ENCODE measurements at places on chromosomes 11 and 22.

GRCh38 chr11:111714522-111714921 lies 51.7 kb downstream of the PPP2R1B start:
- DNase-seq, result no peak

DNA sequence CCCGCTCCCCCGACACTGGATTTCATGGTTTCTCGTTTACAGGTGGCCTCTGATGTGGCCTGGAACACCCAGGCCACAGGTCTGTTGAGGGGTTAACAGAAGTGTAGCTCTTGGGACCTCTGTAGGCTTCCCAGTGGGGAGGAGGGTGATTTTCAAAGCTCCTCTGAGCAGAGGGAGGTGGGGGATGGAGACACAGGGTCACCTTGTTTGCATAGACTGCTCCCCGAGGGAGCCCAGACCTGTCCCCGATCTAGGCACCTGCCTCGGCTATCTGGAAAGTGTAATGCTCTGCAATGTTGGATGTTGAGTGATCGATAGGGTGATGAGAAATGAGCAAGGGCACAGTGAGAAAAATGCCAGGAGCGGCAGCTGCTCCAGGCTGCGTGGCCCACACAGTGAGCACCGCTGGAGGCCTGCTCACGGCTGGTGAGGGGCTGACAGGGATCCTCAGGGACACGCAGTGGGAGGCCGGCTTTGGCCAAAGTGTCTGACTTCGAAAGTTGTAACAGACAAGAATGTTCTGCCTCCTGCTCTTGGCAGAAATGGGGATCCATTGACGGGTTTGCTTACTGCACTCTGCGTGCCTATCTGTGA lies 594.1 kb downstream of the BRD1 start:
- DNase-seq, result no peak

- DNase-seq, result no peak
Observed at GRCh38 chr11:18844753-18845367, 53.3 kb upstream of the PTPN5 start.

GRCh38 chr11:68460741-68461574 lies at the start of gene PPP6R3:
Gene PPP6R3 (plus strand): TSS chr11:68460752. CDS start chr11:68537665, 76,913 bp downstream.
- DNase-seq, result no peak

- DNase-seq, result no peak
Observed at GRCh38 chr11:133227632-133228111, 304.6 kb downstream of the OPCML start.

DNA sequence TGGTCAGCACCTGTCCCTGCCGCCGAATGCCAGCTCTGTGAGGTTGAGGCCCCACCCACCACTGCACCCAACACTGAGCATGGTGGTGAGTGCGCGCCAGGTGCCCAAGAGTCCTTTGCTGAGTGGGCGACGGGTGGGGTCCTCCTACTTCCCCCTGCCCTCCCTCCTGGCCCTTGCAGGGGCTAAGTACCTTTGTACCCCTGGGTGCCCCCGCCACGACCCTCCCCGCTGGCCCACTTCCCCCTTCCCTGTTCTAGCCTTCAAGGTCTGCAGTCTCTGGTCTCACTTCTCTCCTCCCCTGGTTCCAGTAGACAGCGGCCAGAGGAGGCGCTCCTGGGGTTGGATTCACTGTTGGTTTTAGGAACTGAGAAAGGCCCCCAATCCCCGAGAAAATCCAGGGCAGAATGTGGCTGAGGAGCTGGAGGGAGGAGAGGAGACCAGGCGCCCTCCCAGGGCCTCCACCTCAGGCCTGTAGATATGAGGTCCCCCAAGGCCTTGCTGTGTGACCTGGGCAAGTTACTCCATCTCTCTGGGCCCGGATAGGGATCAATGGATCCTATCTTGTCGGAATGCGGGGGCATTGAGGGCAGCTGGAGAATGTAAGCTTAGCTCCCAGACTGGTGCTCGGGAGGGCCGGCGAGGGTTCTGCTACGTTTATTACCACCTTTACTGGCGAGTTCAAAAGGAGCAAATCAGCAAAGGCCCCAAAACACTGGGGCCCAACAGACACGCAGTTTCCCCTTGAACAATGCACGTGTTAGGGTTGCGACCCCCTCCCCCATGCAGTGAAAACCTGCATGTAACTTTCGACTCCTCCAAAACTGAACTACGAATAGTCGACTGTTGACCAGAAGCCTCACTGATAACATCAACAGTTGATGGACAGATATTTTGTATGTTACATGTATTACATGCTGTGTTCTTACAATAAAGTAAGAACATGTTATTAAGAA lies 31.9 kb upstream of the SMIM38 start:
- no peak for DNase-seq

DNA sequence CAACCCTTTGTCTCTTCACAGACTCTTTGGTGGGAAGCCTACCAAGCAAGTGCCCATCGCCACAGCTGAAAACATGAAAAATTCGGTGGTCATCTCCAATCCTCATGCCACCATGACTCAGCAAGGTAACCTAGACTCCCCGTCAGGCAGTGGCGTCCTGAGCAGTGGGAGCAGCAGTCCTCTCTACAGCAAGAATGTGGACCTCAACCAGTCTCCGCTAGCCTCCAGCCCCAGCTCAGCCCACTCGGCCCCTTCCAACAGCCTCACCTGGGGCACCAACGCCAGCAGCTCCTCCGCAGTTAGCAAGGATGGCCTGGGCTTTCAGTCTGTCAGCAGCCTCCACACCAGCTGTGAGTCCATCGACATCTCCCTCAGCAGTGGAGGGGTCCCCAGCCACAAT lies 111.6 kb downstream of the DBX1 start:
- no peak for DNase-seq

- DNase-seq, result peak; percentile 83
Observed at GRCh38 chr11:64545619-64546018, 45.4 kb upstream of the SLC22A12 start.

GRCh38 chr22:30453731-30454510 lies 17.9 kb downstream of the SEC14L3 start:
- no peak for DNase-seq

DNA sequence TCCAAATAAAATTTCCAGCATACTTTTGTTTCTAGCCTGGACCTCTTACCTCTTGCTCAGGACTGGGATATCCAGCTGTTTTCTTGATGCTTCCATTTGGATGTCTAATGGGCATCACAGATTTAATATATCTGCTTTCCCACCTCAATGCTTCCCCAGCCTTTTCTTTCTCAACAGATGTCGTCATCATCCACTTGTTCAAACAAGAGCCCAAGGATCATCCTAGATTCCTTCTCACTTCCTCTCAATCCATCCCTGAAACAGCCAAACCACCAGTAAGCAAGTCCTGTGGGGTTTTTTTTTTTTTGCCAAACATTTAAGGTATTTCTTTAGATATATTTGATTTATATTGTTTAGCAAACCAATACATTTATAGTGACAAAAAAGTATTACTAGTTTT lies 12.5 kb downstream of the THY1 start:
- no peak for DNase-seq

- DNase-seq, result no peak
Observed at GRCh38 chr11:42890773-42891172, 421.0 kb upstream of the API5 start.

GRCh38 chr11:64763526-64764039 lies 3.8 kb upstream of the PYGM start:
- DNase-seq, result no peak

DNA sequence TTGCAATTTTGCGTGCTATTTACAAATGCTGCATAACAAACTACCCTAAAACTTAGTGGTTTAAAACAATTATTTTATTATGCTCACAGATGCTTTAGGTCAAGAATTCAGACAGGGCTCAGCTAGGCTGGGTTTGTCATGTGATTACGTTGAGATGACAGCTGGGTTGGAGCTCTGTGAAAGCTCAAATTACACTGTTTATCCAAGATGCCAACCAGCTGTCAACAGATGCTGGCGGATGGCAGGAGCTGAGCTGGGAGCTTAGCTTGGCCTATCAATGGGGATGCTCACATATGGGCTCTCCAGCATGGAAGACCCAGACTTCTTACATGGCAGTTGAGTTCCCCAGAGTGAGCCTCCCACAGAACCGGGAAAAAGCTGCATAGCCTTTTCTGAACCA lies 62.7 kb downstream of the STK33 start:
- DNase-seq, result no peak

DNA sequence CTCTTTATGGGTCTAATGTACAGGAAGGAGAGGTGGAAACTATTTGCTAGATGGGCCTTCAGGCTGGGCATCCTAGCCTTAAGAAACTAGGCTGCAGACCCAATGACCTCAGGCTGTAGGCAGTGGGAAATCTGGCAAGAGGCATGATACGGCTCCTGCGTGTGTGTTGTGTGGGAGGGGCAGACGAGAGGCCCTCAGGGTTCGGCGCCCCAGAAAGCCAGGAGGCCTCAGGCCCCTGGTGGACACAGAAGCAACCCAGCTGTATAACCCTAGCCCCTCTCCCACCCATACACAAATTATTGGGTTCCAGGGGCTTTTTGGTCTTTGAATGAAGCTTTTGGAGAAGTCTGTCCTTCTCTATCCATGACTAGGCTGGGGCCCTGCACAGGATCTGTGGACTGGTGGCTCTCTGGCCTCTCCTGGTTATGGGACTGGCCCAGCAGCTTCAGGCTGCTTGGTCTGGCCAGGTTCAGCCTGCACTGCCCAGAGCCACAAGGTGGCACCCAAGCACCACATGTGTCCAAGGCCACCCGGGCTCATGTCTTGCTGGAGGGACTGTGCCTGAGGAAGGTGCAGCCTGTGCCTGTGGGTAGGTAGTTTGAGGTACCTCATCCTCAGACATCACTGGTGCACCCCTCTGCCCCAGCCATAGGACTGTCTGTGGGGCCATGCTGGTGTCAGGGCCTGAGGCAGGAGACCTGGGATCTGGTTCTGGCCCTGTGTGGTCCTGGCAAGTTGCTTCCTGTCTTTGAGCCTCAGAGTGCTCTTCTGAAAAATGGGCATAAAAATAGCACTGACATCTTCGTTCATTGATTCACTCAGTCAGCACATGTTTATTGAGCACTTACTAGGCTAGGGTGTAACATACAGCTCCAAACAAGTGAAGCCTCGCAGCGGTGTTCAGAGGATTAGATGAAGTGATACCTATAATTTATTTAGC lies 87.5 kb downstream of the RRM1 start:
- DNase-seq, result no peak

- DNase-seq, result no peak
Observed at GRCh38 chr11:13160806-13161205, 116.8 kb upstream of the BMAL1 start.

- DNase-seq, result peak; percentile 88
Observed at GRCh38 chr11:66344550-66345315, at the start of gene BRMS1. Gene BRMS1 (minus strand): TSS chr11:66345104. CDS start chr11:66342234, 2,870 bp downstream.

GRCh38 chr11:61151545-61152252 lies 9.5 kb downstream of the VPS37C start:
- no peak for DNase-seq

GRCh38 chr22:38317122-38317994 lies at the start of gene CSNK1E:
Gene CSNK1E (minus strand): TSS chr22:38317433. CDS start chr22:38314157, 3,276 bp downstream.
- DNase-seq, result peak; percentile 8

DNA sequence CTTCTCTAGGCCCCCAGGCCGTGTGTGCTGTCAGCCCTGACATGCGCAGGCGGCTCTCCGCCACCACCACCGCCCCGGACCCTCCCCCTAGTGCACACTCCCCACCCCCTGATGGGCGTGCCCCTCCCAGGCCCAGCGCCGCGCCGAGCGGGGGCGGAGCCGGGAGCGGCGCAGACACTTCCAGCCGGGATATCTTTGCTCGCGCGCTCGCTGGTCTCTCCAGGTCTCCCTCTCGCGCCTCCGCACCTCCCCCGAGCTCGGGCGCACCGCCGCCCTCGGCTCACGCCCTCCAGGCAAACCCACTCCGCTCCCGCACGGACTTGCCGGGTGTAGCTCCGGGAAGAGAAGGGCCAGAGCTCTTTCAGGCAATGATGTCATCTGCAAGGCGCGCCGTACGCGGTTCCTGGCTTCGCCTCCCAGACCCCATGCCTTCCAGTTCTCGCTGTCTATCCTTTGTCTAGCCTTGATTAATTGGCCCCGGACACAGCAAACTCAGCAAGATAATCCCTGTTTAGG lies at the start of gene SCN3B:
SCN3B (minus strand) TSS at position 59 of the 516 bp plus-strand sequence. CDS start 823 bp downstream, outside the sequence.
- DNase-seq, result peak; percentile 61

DNA sequence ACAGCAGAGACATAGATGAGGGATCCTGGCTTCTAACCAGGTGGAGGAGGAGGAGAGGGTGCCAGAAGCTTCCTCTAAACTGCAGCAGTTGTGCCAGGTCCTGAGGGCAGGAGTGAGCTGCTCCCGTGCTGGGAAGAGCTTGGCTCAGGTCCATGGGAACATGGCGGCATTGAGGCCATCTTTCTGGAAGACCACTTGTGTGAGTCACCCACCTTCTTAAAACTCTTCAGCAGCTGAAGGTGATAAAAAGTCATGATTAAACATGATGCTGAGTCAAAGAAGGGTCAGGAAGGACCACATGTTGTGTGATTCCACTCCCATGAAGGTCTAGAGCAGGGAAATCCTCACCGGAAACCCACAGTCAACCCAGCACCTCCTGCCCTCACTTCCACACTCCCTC lies 35.1 kb downstream of the LINC01488 start:
- DNase-seq, result no peak

GRCh38 chr11:11217289-11217928 lies 135.6 kb downstream of the CSNK2A3 start:
- DNase-seq, result no peak

GRCh38 chr11:329886-330253 lies 9.2 kb upstream of the IFITM3 start:
- no peak for DNase-seq

Data from T1000 (cell line).